Mucosa of descending colon (tissue), 3 donors: ENCODE measurements at places on chromosomes 2 and 18. TPM values are rescaled to one million over a fixed set of nuclear protein-coding genes. Genes with fewer than 3 reads are reported as not detected.
A peak's percentile ranks its signal among the peaks of the same experiment; 100 is the strongest.

DNA sequence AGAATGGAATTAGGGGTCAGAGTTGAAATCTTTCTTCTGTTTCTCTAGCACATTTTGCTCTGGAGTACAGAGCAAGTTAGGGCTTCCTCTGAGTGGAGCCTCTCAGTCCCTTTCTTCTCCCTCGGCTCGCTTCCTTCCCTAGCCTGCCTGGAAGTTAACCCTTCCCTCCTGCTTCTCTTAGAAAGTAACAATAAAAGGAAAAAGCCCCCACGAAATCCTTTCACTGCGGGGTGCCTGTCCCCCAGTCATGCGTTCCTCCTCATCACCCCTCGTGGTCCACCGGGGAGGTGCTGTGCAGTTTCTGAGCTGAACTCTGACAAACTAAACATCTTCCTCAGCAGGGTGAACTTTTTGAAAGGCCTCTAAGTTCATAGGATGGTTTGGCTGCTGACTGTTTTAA is 2.0 kb downstream of the IGFBP2 start:
- no peak for DNase-seq

DNA sequence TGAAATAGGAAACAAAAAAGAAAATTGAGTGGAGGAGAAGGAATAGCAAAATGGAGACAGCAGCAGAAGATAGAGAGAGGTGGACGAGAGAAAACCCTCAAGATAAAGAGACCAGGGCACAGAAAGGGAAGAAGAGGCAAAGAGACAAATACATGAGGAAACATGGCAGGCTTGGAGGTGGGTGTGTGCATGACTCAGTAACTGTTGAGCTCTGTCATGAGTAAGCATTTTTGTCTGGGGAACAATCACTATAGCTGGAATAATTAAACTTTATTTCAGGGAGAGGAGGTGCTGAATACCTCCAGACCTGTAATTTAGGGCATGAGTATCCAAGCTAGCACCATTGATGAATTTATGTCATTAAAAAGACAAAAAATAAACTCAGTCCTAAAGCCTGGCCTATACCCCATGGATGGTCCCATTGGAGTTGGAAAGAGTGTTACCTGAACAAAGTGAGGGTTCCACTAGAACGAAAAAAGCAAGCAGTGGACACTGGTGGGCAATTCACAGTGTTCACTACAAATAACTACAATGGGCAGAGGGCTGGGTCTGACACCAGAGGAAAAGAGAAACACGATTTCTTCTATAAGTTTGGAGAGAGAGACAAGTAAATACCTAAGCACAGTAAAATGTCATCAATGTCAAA is 145.5 kb downstream of the ADCYAP1 start:
- DNase-seq = no peak

DNA sequence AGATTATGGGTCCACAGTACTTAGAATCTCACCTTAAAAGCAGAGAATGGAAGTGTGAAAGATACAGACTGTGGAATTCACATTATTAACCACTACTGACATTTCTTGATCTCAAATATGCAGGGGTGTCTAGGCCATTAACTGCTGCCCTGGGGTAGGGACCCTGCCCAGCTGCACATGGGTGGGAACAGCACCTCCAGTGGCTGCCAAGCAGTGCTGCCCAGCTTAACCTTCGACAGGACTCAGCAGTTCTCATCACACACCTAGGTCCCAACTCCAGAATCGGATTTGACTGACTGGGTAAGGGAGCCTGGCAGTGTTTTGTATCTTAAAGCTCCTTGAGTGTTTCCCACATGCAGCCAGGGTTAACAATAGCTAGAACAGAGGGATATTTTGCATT is 14.9 kb downstream of the ERFE start:
- DNase-seq = no peak

GRCh38 chr18:22473366-22473765 is 55.7 kb upstream of the CTAGE1 start:
- DNase-seq = no peak

- no peak for DNase-seq
Observed at GRCh38 chr18:3216987-3217386, 2.8 kb downstream of the MYOM1 start.

The LRATD1 gene
- 139 TPM for total RNA-seq

The DIPK1C gene
- 0.14 TPM for total RNA-seq

DNA sequence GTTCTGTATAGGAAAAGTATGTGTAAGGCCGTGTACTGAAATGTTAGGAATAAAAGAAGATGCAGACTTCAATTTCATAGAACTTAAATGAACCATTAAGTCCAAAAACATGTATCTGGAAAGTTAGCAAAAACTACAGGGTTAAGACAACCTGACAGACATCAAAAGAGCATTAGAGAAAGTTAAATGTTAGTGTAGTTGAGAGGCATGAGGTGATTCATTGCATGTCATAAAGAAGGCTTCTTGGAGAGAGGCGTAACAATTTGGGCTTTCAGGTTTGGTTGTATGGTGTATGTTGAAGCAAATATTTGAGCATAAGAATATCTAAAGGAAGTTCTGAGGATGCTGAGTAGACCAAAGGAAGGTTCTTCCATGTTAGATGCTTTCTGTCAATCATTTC is 6.3 kb downstream of the EPC2 start:
- DNase-seq = no peak

DNA sequence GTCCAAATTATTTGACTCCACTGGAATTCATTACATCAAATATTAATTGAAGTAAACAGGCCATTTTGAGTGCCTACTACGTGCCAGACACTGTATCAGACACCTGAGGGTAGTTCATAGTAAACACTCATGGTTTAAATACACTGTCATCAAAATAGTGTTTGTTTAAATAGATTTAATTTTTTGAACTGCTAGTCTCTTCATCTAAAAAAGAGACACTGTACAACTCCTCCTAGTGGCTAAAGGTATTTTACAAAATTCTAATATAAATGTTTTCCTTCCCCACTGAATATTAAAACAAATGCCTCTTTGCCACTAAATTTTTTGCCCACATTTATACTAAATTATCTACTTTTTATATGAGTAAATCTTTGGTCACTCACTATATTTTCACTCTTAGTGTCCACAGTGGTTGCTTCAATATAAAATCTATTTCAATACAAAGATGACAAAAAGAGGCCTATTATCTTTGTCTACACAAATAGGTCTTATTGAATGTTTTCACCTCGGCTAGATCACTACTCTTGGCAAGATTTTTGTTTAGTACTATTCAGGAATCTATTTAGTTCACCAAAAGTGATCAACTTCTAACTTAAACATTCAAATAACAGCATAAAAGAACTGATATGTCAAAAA is 122.1 kb downstream of the TMEM247 start:
- no peak for DNase-seq

The CROCC2 gene
- not detected for total RNA-seq

DNA sequence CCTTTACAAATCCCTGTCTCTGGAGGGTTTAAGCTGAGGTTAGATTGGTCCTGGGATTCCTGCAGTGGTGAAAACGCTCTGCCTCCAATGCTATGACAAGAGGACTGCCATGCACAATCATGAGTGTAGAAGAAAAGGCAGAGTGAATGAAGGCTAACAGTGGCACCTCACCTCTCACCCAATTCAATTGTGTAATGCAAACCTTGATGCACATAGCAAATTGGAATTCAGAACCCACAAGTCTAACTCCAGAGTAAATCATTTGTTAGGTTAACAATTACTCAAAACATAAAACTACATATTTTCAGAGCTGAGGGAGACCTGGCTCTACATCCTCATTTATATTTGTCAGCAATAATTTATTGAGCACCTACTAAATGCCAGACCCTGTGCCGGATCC is 1.8 kb downstream of the TGFBRAP1 start:
- DNase-seq = no peak

DNA sequence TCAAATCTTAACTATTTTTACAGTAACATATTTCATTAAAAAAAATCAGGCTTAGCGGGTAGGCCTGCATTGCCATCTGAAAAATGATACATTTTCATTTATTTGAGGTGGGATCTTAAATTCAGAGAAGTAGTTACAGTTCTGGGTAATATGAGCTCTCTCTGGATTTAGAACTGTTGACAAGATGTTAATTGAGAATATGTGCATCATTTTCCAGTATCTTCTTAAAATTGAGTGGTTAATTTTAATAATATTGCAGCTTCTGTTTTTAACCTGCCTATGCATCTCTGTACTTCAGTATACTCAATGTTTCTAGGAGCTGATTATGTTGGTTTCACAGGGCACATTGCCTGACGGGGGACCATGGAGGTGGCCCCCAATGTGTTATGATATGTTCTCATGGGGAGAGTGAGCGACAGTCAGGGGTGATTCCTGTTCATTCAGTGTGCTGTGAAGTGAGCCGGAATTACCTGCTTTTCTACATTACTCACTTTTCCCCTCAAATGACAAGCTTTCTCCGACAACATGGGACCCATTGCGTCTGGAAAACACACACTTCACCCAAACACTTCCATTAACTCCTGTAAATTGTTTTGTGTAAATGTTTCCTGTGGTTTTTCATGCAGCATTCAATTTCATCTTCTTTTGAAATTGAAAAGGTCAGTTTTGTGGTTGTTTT is 406.2 kb downstream of the MTX2 start:
- DNase-seq = no peak

- DNase-seq = no peak
Observed at GRCh38 chr2:152573168-152573567, 144.1 kb downstream of the PRPF40A start.

DNA sequence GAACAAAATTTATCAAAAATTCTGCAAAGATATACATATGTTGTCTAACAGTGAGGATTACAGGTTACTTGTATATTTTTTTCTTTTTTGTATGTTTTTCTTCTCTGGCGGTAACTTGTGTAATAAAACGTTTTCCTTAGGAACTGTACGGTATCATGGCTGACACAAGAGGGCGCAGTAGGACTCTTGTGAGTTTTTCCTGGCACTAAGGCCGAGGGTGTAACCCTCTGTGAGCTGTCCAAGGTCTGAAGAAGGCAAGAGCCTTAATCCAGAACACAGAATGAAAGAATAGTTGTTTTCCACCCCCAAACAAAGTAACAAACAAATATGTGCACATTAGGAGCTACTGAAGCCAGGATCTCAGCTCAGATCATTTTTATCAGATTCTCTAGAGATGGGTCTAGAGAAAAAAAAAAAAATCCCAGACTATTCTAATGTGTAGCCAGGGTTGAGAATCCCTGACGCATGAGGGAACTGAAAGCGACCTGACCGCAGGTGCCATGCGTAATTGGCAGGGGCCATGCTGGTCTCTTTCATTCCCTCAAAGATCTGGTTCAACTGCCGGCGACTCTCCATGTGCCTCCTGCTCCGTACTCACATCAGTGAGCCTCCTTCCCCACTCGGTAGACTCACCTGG is 27.0 kb downstream of the TMEM200C start:
- peak; percentile 83 for DNase-seq

The AKAIN1 gene
- total RNA-seq = not detected

DNA sequence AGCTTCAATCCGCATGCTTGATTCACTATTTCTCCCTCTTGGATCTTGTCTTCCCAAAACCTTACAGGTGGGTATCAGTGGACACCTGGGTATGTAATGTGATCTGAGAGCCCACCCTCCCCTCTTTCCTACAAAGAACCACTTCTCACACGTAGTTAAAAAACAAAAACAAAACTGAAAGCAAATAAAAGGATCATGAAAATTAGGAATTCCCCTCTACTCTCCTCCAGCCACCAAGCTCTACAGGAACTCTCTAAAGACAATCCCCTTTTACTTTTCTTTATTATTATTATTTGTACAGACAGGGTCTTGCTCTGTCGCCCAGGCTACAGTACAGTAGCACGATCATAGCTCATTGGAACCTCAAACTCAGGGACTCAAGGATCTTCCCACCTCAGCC is 40.8 kb upstream of the MYO1B start:
- DNase-seq = no peak

DNA sequence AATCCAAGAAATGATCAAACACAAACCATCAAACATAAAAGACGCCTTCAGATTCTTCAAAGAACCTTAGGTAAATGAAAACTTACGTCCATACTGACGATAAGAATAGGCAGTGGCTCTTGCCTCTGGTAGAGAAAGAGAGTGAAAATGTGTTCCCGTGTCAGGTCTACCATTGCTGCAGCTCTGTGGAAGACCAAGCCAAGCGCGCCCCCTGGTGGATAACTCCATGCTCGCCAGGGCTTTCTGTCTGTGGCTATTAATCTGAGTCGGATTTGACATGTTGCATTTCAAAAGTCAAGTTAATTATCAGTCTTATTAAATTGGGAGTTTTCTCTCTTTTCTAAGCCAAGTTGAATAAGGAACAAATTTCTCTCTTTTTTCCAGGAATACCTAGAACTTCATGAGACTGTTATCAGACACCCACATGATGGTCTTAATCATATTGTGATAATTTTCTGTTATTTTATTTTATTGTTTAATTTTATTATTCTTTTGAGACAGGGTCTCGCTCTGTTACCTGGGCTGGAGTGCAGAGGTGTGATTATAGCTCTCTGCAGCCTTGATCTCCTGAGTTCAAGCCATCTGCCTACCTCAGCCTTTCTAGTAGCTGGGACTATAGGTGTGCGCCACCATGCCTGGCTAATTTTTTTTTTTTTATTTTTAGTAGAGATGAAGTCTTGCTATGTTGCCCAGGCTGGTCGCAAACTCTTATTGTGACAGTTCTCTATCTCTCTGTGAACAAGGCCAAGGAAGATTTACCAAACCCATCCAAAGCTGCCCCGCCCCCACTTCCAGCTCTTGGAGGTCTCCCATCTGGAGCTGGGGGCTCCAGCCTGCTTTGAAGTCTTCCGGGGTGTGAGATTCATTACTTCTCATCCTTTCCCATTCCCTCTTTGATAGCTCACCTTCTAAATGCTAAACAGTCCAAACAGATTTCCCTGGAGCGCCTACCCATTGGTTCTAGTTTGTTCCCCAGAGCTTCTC is 15.8 kb upstream of the ZAP70 start:
- peak; percentile 93 for DNase-seq

The HOXD4 gene
- 6.5 TPM for total RNA-seq

- DNase-seq = no peak
Observed at GRCh38 chr2:95039978-95040377, 14.5 kb downstream of the MAL start.

DNA sequence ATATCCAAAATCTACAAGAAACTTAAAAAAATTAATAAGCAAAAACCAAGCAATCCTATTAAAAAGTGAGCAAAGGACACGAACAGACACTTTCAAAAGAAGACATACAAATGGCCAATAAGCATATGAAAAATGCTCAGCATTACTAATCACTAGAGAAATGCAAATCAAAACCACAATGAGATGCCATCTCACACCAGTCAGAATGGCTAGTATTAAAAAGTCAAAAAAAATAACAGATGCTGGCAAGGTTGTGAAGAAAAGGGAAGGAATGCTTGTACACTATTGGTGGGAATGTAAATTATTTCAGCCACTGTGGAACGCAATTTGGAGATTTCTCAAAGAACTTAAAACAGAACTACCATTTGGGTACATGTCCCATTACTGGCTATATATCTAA is 128.8 kb upstream of the SESTD1 start:
- no peak for DNase-seq

The ADAM23 gene
- 2.7 TPM for total RNA-seq

The NFATC1 gene
- 4.6 TPM for total RNA-seq

GRCh38 chr2:98736464-98736889 is 5.5 kb upstream of the MGAT4A start:
- no peak for DNase-seq

The DDX1 gene
- 72.4 TPM for total RNA-seq

The ZSWIM2 gene
- not detected for total RNA-seq

The SLC11A1 gene
- 5.3 TPM for total RNA-seq
